ENCODE measurements at places on chromosomes 2 and 18.

GRCh38 chr2:102473631-102474030 is 605 bp downstream of the SLC9A4 start:
- no peak for DNase-seq

DNA sequence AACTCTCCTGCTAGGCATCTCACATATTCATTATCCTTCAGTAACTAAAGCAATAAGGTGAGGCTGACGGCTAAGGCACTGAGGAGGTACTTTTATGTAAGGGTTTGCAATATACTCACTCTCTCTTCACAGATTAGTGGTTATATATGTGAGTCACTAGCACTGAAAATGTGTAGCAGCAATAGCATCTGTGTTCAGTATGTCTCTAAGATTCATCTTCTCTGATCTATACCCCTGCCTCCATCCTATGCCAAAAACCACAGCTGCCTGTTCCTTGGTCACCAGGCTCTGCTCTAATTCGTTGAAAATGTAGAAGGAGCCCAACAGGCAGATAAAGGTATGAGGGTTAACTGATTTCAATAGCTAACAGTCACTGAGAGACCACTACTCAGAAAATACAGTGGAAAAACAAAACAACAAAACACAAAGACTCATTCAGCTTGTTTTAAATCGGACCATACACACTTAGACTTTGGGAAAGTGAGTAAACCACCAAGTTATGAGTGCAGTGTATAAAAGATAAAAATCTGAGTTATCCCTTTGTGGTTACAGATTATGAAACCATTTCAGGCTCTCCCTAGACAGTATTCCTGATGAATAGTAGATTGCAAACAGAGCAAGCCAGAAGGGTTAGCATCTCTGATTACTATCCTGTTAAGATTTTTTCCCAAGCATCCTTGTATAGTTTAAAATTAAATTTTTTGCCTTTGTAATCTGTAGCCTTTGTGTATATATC is 75.3 kb upstream of the CYP26B1 start:
- peak; percentile 63 for DNase-seq

DNA sequence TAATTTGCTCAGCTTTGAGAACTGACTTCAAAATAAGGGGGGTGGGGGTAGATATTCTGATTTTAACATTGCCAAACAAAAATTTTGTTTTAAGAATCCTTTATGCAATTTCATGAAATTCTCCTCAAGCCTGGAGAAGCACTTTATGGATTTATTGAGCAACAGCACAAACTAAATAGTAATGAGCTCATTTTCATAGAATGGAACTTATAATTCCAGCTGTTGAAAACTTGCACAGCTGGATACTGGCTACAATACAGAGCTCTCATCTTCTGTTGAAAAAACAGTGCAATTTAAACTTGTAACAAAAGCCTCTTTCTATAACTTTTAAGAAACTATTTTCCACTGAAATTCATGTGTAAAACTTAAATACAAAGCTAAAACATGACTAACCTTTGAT is 137.6 kb upstream of the FN1 start:
- no peak for DNase-seq

- DNase-seq = no peak
Observed at GRCh38 chr2:230335461-230335863, 8.5 kb downstream of the SP140L start.

GRCh38 chr2:38474021-38474456 is 97.0 kb upstream of the ATL2 start:
- no peak for DNase-seq

- DNase-seq = peak; percentile 33
Observed at GRCh38 chr2:146572598-146572997, 1272.2 kb upstream of the ACVR2A start.

DNA sequence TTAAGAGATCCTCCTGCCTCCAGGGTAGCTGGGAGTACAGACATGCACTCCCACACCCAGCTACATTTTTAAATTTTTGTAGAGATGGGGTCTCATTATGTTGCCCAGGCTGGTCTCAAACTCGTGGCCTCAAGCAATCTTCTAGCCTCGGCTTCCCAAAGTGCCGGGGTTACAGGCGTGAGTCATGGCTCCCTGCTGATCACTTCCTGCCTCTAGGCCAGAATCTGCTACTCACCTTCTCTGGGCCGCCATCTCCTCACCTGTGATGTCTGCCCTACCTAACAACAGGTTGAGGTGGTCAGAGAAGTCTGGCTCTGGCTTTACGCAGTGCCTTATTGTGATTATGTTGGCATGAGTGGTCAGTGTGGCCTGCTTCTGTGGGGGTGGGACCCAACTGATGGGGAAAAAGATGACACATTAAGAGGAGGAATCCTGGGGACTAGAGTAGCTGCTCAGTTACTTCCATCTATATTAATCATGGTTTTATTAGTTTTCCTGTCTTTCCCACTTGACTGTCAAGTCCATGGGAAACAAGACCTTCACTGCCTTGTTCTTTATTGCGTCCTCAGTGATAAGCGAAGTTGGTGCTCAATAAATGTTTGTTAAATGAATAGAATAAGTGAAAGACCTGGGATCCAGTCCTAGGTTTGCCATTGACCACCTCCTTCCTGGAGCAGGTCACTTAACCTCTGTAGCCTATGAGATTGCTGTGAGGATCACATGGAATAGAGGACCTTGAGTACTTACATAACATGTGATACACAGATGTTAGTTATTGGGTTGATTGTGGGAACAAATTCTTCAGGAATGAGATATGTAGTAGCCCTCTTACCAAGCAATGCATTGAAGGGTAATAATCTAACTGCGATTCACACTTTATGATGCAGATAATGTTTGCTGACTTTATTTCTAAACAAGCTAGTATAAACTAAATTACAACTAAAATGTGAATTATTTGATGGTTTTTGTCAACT is 15.7 kb downstream of the KCTD1 start:
- no peak for DNase-seq

DNA sequence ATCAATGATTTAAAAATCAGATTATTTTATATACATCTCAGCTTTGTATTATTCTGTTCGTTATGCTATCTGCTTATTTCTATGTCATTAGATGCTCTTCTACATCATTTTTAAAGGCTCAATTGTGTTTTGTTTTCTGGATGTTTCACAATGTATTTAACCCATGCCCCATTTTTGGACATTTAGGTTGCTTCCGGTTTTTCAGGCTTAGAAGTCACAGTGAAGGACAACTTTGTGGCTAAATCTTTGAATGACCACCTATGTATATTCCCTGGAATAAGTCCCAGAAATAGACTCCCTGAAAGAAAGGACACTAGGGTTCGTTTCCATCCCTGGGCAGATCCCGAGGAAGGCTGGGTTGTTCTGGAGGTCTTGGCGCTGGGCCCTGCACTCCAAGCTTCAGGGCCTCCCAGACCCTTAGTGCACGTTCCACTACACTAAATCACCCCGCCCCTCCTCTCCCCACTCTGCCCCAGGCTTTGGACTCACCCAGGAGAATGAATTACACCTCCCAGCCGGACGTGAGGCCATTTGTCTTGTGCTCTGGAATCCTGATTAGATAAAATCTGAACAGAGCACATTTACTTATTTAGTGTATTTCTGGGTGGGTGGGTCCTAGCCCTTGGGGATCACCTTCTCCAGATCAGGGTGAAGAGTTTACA is 188.2 kb downstream of the ZFP36L2 start:
- DNase-seq = no peak

GRCh38 chr18:66439670-66440069 is 164.2 kb downstream of the CDH19 start:
- no peak for DNase-seq
